ENCODE measurements at places on chromosomes 7 and 10.

DNA sequence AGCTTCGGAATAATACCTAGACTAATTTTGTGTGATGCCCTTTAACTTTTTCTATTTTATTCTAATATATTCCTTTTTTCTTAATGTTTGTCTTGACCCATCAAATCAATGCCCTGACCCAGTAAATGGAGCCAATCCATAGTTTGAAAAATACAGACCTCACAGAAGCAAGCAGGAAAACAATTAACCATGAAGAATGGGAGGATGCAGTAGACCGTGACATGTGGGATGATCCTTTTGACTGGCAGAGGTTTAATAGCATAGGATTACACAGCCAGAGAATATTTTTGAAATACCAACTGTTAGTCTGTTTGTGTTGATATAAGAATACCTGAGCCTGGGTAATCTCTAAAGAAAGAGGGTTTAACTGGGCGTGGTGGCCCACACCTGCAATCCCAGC is 142.6 kb upstream of the NEBL start:
- DNase-seq, result no peak

- DNase-seq, result no peak
These were observed 77.5 kb upstream of the PDE1C start for GRCh38 chr7:32147546-32148268.

GRCh38 chr7:91628742-91629141 is 251.8 kb downstream of the MTERF1 start:
- DNase-seq, result no peak

GRCh38 chr10:14781763-14782162 is 7.1 kb upstream of the FAM107B start:
- no peak for DNase-seq

- DNase-seq, result peak; percentile 48
These were observed 186.4 kb upstream of the RHOBTB1 start for GRCh38 chr10:61130366-61130765.

GRCh38 chr7:151442776-151443496 is 3.0 kb upstream of the CRYGN start:
- DNase-seq, result no peak

GRCh38 chr10:46544989-46545791 is 11.3 kb downstream of the GPRIN2 start:
- peak; percentile 34 for DNase-seq

- no peak for DNase-seq
These were observed 455.8 kb downstream of the TFEC start for GRCh38 chr7:115574681-115575291.

DNA sequence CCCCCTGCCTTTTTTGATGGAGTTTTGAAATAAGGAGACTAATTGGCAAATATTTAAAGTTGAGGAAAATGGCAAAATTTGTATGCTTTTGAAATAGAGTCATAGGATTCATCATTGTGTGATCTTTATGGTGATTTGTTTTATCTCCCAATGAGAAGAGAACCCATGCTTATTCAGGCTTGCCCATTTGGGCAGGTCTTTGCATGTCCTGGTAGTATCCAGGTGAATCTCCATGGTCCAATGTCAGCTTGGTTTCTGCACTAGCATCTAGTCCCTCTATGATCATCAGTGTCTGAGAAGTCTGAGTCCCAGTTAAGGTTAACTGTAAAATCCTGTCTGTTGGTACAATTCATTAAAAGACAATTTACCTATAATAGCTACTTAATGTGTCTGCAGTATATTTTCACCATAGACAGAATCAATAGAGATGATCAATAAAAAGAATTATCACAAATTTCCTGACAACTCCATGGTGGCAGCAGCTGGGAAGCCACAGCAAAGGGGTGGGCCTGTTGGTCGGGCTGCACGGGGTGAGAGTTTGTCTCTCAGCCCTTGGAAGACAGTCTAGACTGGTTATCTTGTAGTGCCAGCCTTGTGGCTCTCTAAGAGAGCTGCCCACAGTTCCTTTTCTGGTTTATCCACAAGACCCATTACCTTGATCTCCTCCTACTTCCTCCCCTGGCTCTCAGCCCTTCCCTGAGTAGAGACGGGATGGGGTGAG is 22.2 kb upstream of the BMPER start:
- no peak for DNase-seq

DNA sequence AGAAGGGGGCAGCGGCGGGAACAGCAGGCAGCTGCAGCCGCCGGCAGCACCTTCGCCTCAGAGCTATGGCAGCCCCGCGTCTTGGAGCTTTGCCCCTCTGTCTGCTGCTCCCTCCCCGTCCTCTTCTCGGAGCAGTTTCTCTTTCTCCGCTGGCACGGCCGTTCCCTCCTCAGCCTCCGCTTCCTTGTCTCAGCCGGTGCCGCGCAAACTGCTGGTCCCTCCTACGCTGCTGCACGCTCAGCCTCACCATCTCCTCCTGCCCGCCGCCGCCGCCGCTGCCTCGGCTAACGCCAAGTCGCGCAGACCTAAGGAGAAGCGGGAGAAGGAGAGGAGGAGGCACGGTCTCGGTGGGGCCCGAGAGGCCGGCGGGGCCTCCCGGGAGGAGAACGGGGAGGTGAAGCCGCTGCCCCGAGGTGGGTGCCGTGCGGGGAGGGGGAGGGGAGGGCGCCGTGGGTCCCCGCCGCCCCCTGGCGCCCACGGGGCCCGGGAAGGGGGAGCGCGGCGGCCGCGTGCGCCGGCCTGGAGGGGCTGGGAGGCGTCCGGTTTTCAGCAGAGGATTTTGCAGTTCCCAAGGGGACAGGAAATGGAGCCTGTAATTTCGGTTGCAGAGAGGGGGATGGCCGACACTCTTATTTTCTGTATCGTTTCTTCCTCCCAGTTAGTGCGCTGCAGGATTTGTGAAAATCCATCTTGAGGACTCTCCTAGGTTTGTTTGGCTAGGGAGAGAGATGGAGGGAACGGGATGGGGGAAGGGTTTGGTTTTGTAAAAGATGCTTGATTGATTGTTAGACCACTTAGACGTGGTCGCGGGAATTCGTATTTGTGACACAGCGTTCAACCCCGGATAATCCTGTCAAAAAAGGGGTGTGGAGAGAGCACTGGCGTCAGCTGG is 630 bp downstream of the RSBN1L start:
- DNase-seq, result peak; percentile 47

DNA sequence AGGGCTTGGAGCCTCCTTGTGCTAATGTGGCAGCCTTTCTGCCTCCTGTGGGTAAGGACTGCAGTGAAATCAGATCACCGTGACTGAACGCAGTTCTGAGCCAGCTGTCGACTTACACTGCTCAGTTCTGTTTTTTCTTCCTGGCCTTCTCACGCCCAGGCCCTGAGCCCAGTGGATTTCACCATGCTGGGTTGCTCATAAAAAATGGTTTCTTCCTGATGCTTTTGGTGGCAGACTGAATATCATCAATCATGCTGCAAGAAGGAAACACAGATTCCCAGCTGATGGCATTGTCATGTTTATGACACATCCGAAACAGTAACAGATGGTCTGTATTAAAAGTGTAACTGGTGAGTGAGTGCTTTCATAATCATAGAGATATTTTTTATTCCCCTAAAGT is 389.6 kb downstream of the GALNT17 start:
- no peak for DNase-seq

DNA sequence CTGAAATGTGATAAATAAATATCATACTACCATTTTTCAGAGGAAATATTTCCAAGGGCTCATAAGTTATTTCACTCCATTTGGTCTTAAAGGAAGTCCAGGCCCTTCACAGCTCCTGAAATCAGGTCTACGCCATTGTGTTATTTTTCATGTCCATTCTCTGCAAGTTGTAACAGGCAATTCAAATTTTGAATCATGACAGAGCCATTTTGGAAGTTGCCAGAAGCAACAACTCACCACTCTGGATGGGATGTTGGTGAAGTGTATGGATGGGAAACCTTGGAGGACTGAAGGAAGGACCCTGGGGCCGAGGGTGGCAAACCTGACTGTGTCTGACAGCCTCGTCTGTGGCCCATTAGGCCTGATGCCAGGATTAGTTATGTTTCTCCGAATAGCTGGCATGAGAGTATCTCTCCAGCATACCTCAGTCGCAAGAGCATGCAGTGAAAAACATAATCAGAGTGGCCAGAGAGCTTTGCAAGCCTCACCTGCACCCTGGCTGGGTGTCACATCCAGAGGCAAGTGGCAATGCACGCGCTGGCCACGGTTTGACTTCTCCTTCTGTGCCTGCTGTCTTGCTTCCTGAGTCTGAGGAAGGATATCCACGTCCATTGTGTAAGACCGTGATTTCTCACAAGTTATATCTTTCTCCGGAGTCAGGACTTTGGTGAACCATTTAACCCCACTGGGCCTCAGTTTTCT is 87.1 kb downstream of the NRP1 start:
- DNase-seq, result no peak

- DNase-seq, result no peak
These were observed 257.0 kb downstream of the COBL start for GRCh38 chr7:51059504-51060142.

DNA sequence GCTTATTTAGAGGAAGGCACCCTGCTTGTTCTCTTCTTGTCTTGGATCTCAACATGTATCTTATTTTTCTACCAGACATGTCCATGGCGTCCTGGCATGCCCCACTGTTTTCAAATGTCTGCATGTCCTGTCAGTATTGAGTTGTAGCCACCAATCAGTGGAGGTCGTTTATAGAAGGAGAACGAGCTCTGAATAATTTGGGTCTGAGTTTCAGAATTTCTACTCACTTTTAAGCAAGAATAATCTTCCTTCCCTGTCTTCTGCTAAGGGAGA is 2.9 kb upstream of the HOXA13 start:
- no peak for DNase-seq

- no peak for DNase-seq
These were observed 8.2 kb upstream of the DLD start for GRCh38 chr7:107882766-107883165.

- no peak for DNase-seq
These were observed 72.6 kb upstream of the FHIP2A start for GRCh38 chr10:114749014-114749413.

- peak; percentile 24 for DNase-seq
These were observed 174.5 kb upstream of the AKR1E2 start for GRCh38 chr10:4651404-4652037.

- no peak for DNase-seq
These were observed 72.9 kb downstream of the CDHR3 start for GRCh38 chr7:106036004-106036403.

DNA sequence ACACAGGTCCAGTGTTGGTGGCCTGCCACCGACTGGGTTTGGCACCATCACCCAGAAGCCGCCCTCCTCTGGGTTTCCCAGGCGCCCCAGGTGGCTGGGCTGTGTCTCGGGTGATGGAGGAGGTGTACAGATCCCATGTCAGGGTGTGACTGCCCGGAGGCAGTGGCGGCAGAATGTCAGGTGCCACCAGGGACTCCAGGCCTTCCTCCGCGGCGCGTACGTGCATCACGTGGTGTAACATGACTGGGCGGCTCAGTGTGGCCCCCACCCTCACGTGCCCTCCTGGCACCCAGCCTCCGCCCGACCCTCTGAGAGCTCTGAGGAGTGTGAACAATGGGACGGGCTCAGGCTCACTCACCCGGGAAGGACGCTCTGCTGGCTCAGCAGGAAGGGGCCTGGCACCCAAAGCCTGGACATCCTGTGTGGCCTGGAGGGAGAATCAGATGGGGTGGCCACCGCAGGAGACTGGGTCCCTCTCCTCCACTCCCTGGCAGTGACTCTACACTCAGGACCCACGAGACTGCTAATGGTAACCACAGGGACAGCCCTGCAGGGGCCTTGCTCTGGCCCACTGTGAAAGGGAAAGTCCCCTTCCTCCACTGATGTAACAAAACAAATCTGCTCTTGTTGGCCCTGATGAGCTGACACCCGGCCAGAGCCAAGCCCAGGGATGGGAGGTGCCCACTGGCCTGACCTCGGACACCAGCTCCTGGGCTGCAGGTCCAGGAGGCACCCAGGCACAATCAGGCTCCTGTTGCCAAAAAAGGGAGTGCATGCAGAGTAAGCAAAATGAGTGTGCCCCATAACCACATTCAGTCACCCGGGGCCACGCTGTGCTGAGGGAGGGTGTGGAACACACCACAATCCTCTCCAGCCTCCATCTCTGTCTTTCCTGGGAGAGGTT is 164.8 kb downstream of the PRKAG2 start:
- DNase-seq, result no peak

DNA sequence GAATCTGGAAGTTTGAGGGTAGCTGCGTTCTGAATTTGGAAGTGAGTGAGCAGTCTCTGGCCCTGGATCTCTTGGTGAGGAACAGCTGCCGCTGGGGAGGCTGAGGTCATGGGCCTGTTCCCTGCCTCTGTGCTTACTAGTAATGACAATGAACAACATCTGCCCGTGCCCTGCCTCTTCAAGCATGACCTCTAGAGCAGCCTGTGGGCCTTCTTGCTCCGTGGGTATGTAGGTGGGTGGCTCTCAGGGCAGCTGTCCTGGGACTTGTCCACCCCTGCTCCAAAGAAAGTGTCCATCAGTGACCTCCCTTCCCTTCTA is 186.2 kb downstream of the CXCL12 start:
- DNase-seq, result no peak

DNA sequence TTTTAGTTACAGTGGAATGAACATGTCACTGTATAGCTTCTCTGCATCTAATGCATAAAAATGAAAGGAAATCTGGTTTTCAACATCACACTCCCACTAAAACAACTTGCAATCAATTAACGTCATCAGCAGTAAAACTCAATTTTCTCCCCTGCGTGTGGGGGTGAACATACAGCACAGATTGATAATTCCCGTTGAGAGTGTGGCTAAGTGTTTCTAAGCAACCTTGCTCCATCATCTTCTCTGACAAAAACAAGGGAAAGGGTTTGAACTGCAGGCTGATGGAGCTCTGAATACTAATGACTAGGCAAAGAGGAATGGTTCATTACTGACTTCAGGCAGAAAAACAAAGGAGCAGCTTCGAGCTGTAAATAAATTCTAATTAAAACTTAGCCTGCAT is 238.3 kb downstream of the PARD3 start:
- DNase-seq, result no peak

DNA sequence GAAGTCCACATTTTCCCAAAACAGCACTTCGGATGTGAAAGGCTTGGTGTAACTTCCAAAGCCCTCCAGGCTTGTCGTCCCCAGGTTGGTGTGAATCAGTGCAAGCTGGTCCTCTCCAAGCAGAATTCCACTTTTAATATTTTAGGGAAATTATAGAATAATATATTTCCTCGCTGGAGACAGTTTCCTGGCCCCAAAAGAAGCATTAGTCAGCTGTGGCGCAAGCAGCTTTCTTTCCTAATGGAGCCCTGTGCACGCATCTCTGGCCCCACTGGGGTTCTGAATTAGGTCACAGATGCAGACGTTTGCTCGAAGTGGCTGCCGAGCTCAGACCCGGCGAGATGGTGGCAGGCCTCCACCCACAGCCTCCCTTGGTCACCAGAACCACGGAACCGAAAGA is 33.3 kb upstream of the MNX1 start:
- DNase-seq, result no peak

GRCh38 chr10:48606530-48607355 is 1.9 kb upstream of the ARHGAP22 start:
- DNase-seq, result peak; percentile 99

DNA sequence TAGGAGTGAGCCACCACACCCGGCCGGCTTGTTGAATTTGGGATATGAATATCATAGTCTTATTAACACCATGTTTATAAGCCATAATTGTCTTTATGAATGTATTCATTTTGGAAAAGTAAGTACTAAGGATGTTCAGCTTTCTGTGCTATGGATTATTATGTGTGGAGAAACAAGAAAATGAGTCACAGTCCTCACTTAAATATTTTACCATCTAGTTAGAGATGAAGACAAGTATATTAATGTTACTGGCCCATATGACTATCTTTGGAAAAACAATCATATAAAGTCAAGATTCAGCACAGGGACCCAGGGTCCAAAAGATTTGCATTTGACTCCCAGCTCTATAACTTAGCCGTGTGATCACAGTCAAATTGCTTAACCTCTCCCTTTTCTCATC is 9.8 kb upstream of the TOMM7 start:
- peak; percentile 41 for DNase-seq

All from PC-3 (cell line).